ENCODE measurements at places on chromosomes 5 and 9.

DNA sequence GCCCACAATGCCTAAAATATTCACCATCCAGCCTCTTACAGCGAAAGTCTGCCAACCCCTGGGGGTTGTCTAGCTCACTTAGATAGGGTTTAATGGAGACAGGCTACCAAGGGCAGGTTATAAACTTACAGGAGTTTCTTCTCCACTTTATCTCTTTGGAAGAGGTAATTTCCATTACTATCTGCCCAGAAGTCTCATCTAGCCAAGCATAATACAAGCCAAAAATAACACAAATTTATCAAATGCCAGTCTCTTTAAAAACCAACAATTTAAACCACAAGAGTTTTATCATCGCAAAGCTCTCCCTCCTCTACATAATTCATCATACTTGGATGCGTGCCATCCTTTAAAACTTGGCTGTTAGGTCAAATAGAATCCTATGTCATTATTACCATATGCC lies 6.2 kb downstream of the RBM22 start:
- DNase-seq, result peak; percentile 32

- no peak for DNase-seq
Observed at GRCh38 chr5:142826093-142826492, 55.9 kb downstream of the ARHGAP26 start.

GRCh38 chr9:125428060-125428901 lies 166.7 kb downstream of the GAPVD1 start:
- DNase-seq, result no peak

DNA sequence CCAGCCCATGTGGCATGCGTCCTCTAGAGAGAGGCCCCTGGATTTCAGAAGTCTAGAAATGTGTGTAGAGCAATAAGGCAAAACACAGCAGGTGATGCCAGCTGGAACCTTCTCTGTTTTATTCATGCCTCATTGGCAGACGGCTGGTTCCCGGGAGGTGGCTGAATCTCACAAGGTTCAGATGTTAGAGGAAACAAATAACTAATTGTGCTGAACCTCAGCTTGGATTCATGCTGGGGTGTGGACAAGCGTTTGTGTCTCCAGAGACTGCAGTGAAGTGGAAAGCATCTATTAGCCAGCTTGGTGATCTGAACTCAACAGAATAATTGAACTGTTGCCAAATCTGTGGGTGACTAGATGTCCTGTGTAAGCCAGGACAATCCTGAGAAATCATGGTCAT lies 131.1 kb upstream of the NR4A3 start:
- no peak for DNase-seq
